AG04449 (cell line): ENCODE measurements at places on chromosomes 6 and 20.

- no peak for DNase-seq
Observed at GRCh38 chr6:160795721-160796120, 93.7 kb downstream of the PLG start.

- DNase-seq = peak; percentile 85
Observed at GRCh38 chr6:125201961-125202729, 48.6 kb downstream of the TPD52L1 start.

DNA sequence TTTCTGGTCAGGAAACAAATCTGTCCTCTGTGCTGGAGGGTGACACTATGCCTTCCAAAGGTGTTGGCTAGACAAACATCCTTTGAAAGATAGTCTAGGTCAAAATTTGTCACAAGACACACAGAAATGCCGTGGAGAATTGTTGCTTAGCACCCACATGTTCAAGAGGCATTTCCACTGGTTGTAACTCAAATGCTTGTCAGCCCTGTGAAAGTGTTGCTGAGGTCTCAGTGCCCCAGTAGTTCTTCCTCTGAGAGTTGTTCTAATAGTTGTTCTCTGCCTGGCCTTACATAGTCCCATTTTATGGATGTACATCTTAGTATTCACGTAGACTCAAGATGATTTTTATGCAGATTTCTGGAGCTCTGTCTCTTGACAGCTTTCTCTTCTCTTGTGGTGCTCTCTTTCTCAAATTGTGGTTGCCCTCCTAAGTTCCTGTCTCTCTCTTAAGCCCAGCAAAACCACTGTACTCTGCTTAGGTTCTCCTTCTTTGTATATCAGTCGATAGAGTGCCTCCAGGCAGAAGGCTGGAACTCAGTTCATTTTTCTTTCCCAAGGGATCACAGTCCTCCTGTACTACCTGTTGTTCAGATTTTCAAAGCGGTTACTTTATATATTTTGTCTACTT, 39.5 kb upstream of the REV3L start:
- DNase-seq = no peak

DNA sequence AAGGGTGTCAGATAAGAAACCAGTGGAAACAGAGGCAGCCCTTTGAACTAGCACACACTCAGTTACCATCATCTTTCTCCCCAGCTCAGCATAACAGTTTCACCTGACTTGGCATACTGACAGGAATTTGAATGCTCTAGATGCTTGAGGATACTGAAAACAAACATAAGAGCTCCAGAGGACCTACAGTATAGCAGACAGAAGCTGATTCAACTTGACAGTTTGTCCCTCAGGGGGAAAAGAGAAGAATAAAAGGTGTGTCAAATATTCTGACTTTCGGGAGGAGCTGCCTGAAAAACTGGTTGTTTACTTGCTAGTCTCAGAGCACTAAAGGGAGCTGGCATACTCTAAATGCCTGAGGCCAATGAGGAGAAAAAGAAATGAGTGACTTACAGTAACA, 35.1 kb downstream of the EYS start:
- no peak for DNase-seq

DNA sequence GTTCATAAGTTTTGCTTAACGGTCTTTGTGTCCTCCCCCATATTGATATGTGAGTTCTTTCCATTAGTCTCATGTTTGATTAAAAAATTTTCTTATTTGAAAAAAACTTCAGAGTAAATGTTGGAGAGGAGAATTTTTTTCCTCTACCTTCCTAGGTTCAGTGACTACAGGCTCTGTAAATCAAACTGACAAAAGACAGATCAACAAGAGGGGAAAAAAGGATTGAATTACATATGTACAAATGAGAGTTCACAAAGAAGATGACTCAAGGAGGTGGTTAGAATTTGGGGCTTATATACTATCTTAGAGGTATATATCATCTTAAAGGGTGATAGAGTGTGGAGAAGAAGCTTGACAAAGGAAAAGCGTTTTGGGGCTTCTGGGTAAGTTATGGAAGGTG, 5.6 kb downstream of the TMC2 start:
- DNase-seq = no peak

DNA sequence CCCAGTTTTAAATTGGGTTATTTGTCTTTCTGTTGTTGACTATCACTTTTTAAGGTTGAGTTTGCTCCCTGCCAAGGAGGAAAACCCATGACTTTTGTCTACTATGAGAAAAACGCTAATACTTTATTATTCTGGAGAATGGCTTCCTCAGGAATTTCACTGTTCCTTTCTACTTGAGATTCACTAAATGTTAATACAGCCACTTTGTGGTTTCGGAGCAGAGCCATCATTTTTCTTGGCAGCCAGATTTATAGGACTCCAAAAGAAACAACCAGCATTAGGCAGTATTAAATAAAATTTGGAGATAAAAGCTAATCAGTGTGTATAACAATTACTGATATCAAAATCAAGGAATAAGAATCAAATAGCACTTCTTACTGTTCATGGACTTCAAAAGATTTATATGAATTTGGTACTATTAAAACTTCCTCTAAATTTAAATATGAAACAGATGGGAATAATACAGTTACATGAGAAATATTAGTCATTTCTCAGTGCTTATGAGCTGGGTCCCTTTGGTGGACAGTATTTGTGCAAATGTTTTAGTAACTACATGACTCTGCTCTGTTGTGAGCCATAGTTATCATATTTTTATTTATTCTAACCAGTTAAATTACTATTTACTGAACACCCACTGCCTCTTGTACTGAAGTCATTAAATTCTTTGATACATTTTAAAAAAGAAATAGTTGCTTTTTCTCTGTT, 64.1 kb upstream of the FBXO30 start:
- no peak for DNase-seq
